Stimulated activated CD4-positive, alpha-beta T cell treated with anti-CD3 and anti-CD28 coated beads, Interleukin-1b, Interleukin-23, amount 100 ng/mL, for 48 hours (primary cell): ENCODE measurements at places on chromosomes 2 and 18.

- DNase-seq = peak; percentile 48
Measured at GRCh38 chr2:120206022-120206581, 17.1 kb downstream of the TMEM185B start.

DNA sequence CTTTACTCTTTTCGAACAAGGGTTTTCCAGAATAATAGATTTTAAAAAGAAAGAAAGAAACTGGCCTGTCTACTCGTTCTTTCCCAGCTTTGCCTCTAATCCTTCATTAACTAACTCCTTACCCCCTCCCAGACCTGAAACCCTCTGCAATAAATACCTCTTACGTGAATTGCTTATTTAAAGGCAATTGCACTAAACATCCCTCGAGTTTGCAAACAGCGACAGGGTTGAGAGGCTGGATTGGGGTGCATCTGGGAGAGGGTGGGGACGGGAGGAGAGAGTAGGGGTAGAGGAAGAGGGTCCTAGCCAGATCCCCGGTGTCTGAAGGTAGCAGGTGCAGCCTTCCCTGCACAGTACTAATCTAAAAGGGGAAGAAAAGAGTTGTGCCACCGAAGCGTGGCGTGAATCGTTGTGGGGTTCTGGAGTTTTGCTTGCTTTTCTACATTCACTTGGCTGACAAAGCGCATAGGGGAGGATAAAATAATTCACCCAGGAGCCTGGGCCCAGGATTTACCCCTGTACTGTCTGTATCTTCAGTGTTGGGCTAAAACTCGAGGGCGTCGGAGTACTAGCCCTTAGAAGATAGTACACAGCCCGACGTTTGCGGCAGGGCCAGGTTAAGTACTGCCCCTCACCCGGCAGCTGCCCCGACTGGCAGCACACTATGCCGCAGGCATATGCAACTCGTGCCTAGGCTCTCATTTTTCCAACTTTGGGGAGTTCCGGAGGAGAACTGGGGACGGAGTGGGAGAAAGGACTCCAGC, 1.9 kb upstream of the NEUROD1 start:
- no peak for DNase-seq

GRCh38 chr2:86392873-86393518, 48.2 kb upstream of the KDM3A start:
- no peak for DNase-seq

- DNase-seq = no peak
Measured at GRCh38 chr2:126650994-126651393, 5.0 kb upstream of the GYPC start.

- DNase-seq = no peak
Measured at GRCh38 chr18:21293479-21293878, 51.4 kb downstream of the GREB1L start.

- DNase-seq = no peak
Measured at GRCh38 chr2:112519506-112519905, 22.8 kb upstream of the POLR1B start.

GRCh38 chr2:220157312-220157711, 529.9 kb downstream of the SLC4A3 start:
- DNase-seq = no peak

DNA sequence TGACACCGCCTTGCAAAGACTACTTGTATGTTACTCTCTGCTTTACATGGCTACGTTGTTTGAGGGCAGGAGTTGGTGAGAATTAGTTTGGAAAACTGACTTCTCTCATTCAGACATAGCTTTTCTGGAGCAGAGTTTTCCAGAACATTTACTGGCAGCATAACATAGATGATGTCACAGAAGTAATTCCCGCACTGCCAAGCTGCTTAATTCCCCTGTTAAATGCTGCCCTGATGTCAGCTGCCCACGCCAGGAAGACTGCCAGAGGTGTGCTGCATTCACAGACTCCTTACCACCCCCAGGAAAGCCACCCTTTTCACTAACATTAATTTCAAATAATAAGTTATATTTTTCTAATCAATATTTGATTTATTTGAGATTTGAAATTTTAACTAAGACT, 24.7 kb upstream of the PTPN2 start:
- DNase-seq = no peak

DNA sequence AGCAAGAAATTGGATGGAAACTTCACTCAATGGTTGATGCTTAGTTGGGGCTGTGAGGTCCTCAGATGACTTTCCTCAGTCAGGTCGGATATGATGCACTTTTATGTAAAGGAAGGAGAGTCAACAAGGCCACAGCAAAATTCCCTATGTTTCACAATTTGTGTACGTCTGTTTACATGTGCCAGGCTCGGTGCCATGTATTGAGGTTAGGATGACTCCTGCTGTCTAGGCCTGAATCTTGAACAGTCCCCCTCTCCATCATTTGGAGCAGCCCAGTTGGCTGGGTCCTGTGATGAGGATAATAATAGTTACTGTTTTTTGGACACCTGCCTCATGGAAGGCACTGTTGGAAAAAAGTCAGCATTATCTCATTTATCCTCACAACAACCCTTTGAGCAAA, 43.1 kb downstream of the VSNL1 start:
- DNase-seq = no peak

- no peak for DNase-seq
Measured at GRCh38 chr2:71463342-71463654, 9.9 kb downstream of the DYSF start.

GRCh38 chr2:54999182-54999581, 51.1 kb downstream of the RTN4 start:
- DNase-seq = no peak

DNA sequence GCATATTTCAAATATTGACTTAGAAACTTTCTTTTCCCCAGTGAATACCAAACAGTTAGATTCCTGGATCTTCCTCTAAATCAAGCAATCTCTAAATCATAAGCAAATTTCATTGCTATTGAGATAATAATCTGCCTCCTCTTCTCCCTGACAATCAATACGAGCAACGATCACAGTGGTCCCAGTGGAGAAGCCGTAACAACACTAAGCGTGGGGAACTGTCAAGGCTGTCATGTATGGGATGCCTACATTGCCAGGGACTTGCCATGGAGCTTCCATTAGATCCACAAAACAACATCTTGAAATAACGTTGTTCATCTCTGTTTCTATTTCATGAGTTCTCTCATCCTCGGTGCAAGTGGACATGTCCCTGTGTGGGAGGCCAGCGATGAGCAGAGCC, 61.3 kb downstream of the SNTG2 start:
- DNase-seq = no peak

GRCh38 chr2:75326645-75327044, 127.3 kb upstream of the TACR1 start:
- no peak for DNase-seq

- no peak for DNase-seq
Measured at GRCh38 chr2:221518935-221519625, 53.0 kb downstream of the EPHA4 start.

DNA sequence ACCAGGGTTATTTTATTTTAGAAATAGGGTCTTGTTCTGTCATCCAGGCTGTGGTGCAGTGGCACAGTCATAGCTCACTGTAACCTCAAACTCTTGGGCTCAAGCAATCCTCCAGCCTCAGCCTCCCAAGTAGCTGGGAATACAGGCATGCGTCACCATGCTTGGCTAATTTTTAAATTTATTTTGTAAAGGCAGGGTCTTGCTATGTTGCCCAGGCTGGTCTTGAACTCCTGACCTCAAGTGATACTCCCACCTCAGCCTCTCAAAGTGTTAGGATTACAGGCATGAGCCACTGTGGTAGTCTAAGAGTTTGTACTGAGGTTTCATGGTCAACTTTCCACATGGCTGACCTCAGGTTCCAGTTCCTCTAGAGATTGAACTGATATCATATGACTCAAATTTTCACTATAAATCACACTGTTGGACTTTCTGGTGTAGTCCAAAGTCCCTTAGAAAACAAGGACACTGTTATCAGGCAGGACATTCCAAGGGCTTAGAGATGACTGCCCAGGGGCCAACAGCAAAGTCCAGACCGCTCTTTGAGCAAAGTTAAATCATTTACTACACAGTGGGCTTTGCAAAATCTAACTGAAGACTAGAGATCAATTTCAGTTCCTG, 82.0 kb upstream of the MEX3C start:
- DNase-seq = no peak

DNA sequence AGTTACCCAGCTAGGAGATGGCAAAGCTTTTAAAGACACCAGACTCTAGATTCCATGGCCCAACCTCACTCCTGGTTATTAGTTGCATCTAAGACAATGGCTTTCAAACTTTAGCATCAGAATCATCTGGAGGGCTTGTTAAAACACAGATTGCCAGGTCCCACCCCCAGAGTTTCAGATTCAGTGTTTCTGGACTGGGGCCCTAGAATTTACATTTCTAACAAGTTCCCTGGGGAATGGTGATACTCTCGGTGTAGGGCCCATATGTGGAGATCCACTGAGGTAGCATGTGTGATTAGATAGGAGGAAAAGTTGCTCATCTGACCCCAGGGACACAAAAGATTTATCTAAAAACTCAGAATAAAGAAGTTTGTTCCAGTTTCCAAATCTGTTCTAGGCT, 14.5 kb upstream of the TTR start:
- DNase-seq = no peak

GRCh38 chr2:168277276-168277675, 29.9 kb upstream of the STK39 start:
- DNase-seq = no peak

DNA sequence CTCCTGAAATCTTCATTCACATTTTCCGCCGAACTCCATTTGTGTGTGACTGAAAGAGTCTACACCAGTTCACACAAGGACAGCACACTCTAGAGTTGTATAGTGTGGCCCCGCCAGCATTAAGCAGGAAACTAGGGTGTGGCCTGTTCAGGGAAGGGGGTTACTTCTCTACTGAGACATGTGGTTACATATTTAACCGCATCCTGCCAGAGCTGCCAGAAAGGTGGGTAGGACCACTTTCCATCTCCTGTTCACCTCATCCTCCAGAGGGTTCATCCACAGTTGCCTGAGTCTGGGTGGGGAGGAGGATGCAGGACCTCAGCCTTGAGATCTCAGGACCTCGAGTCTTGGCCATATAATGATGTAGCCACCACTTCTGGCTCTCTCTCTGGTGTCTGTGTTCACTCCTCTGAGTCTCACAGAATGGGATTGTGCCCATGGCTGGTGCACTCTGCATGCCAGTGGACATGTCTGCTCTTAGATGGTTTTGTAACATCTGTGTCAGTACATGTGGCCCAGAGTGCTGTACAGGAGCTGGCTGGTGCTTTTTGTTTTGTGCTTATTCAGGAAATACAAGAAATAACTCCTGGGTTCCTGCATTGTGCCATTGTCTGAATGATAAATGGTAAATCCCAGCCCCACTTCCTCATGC, 7.7 kb upstream of the SP140L start:
- DNase-seq = peak; percentile 76

DNA sequence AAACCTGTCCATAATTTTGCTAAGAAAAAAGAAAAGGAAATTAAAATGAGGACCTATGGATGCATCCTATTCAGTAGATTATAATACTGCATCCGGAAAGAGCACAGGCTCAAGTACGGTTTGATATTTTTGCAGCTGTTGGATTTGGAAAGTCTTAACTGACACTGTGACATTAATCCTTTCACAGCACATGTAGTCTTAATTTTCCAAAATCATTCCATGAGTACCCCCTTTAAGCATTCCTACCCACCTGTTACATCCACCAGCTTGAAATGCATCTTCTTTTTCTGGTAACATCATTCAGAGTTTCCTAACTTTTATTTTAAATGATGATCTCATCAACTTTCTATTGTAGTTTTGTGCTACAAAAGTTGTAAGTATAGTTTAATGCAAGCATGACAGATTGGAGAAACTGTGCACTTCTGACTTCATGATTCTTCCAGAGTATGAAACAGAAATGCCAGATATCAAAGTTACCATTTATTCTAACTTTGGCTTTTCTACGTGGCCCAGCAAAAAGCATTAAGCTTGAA, 113.5 kb downstream of the ESCO1 start:
- no peak for DNase-seq

DNA sequence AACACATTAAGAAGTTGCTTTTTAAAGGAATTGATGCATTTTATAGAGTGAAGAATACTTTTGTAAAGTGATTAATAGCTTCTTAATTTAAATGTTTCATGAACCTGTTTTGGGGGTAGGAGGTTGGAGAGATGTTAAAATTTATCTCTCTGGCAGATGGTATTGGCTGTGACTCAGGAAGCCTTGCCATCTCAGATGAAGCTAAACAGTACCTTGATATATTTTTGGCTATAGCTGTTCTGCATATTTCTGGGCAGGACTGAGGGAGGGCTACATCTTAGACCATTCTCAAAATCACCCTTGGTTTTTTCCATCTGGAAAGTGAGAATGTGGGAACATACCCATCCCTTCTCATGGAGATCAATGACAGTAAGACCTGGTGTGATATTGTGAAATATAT, 13.4 kb downstream of the CAPN14 start:
- DNase-seq = no peak

DNA sequence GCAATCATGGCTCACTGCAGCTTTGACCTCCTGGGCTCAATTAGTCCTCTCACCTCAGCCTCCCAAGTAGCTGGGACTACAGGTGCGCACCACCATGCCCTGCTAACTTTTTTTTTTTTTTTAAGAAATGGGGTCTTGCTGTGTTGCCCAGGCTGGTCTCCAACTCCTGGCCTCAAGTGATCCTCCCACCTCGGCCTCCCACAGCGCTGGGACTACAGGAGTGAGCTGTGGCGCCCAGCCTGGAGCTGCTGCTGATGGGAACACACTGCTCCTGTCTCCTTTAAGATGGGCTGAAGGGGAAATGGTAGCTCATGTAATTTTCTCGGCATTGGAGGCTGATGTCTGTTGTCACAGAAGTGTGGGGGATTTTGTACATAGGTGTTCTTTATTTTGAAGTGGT, 34.9 kb upstream of the ADNP2 start:
- DNase-seq = no peak

- no peak for DNase-seq
Measured at GRCh38 chr2:953975-954686, 3.5 kb downstream of the SNTG2 start.

- no peak for DNase-seq
Measured at GRCh38 chr2:132816234-132816633, 146.2 kb upstream of the LYPD1 start.

GRCh38 chr2:8009010-8009597, 672.8 kb upstream of the ID2 start:
- no peak for DNase-seq

DNA sequence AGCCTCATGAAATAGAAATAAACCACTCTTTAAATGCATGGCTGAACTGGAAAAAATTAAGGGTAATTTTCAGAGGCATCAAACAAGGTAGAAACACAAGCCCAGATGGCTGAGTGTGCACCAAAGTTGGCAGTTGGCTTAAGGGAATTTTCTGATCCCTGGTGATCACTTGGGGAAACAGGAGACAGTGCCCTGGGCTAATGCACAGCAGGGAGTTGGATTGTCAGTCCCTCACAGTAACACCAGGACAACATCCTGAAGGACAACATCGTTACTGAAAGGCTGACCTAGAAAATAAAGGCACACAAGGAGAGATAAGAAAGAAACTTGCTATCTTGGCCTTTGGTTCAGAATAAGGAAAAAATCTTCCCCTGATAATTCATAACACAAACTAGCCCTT, 417.0 kb downstream of the SLC4A3 start:
- DNase-seq = no peak
